WTC11 (cell line): ENCODE measurements at places on chromosomes 12 and 14. TPM values are rescaled to one million over a fixed set of nuclear protein-coding genes. Genes with fewer than 3 reads are reported as not detected.

- H3K27me3 ChIP-seq, result no peaks in the 10 kb centered on the region
- H3K36me3 ChIP-seq, result no peaks in the 10 kb centered on the region
- DNase-seq, result peak; percentile 47
- peak overlapping the region; percentile 83 for H3K27ac ChIP-seq
- H3K4me1 ChIP-seq, result peaks cover 70% of the 10 kb centered on the region
These were observed 22.7 kb downstream of the CMKLR1 start for GRCh38 chr12:108316176-108317086.

DNA sequence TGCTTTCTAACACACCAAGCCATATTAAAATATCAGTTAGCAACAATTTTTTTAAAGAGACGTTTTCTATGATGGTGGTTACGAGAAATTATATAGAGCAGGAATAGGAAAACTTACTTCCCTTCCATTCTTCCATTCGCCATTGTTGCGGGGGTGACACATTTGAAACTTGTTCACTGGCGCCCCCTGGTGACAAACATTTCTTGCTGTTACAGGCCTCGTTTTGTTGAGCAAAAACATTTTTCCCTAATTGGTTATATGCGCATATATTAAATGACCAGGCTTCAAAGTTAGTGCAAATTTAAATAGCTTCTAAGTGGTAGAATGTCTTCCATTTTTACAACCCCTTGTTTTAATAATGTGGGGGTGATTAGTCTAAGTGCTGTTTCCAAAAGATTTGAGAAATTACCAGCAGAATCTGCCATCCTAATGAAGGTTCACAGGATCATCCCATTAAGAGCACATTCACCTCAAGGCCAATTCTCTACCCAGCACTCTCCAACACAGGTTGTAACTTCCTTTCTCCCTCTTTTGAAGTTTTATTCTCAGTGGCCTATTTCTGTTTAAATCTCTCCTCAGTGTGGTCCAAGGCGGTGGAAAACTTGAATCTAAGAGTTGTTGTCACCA lies 1124.7 kb downstream of the FLRT2 start:
- no peaks in the 10 kb centered on the region for H3K27me3 ChIP-seq
- DNase-seq, result peak; percentile 86
- peak overlapping the region; percentile 82 for H3K27ac ChIP-seq
- H3K36me3 ChIP-seq, result no peaks in the 10 kb centered on the region
- H3K4me3 ChIP-seq, result no peak overlapping the region
- H3K4me1 ChIP-seq, result peaks cover 7% of the 10 kb centered on the region

GRCh38 chr12:97568336-97569180 lies 106.0 kb downstream of the RMST start:
- no peaks in the 10 kb centered on the region for H3K27me3 ChIP-seq
- peaks cover 17% of the 10 kb centered on the region for H3K4me1 ChIP-seq
- DNase-seq, result no peak
- H3K27ac ChIP-seq, result no peak overlapping the region
- H3K4me3 ChIP-seq, result no peak overlapping the region
- H3K36me3 ChIP-seq, result peaks cover 31% of the 10 kb centered on the region

- H3K27me3 ChIP-seq, result no peaks in the 10 kb centered on the region; the same call in 1 of the 2 replicates
- peaks cover 26% of the 10 kb centered on the region for H3K4me1 ChIP-seq
- no peak for DNase-seq
- no peak overlapping the region for H3K4me3 ChIP-seq
- H3K27ac ChIP-seq, result no peak overlapping the region
These were observed 68.9 kb upstream of the NCOR2 start for GRCh38 chr12:124636138-124636978.

C1RL gene
- 17.7 to 23.7 TPM (median 22.9 TPM) in 3 replicates for total RNA-seq

DNA sequence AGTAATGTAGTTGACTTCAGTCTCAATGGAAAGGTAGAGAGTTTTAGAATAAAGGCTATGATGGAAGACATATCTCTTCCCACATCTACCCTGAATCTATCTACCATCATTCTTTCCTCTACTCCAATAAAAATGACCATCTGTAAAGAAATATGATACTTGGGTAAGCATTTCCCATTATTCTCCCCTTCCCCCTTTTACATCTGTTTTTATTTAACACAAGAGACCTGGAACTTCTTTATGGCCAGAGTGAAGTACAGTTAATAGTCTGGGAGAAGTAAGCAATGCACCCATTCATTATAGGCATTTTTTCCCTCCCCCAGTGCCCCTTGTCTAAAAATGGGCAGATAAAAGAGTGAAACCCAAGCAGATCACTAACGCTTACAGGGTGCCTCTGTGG lies 6.5 kb downstream of the TPH2 start:
- H3K27ac ChIP-seq, result no peak overlapping the region
- no peaks in the 10 kb centered on the region for H3K27me3 ChIP-seq
- H3K4me1 ChIP-seq, result peaks cover 86% of the 10 kb centered on the region
- no peaks in the 10 kb centered on the region for H3K36me3 ChIP-seq
- DNase-seq, result no peak

RND1 gene
- 7.6 to 9.1 TPM (median 8.5 TPM) in 3 replicates for total RNA-seq

DNA sequence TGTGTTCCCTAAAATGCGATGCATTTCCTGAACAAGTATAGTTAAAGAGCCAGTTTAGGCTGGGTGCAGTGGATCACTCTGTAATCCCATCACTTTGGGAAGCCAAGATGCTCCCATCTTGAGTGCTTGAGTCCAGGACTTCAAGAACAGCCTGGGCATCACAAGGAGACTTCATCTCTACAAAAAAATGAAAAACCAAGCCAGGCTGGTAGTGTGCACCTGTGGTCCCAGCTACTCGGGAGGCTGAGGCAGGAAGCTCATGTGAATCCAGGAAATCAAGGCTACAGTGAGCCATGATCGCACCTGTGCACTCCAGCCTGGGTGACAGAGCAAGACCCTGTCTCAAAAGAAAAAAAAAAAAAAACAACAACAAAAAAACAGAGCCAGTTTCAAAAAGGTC lies 26.3 kb downstream of the HECTD1 start:
- H3K4me1 ChIP-seq, result no peaks in the 10 kb centered on the region
- no peak overlapping the region for H3K4me3 ChIP-seq
- no peak for DNase-seq
- peaks cover 21% of the 10 kb centered on the region for H3K36me3 ChIP-seq

GRCh38 chr14:93012506-93012905 lies 89.6 kb downstream of the CHGA start:
- H3K36me3 ChIP-seq, result peaks cover 6% of the 10 kb centered on the region; the same call in 1 of the 2 replicates
- no peak overlapping the region for H3K27ac ChIP-seq
- no peak for DNase-seq
- no peak overlapping the region for H3K4me3 ChIP-seq
- peaks cover 22% of the 10 kb centered on the region for H3K4me1 ChIP-seq

DNA sequence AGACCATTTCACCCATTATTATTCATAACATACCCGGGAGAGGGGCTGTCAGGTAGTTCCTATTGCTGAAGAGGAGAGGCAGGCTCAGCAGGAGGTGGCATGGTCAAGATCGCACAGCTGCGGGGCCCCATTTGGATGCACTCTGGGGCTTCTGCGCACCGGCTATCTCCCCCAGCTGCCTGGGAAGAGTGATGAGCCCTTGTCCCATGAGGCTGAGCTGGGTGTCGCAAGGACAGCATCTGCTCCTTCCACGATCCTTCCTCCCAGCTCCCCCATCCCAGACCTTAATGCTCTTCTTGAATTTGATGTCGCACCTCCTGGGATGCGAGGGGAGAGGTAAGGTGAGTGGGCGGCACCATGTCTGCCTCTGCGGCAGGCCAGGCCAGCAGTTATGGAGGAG lies 62.6 kb downstream of the SLC24A4 start:
- no peak for DNase-seq
- no peaks in the 10 kb centered on the region for H3K27me3 ChIP-seq
- H3K4me1 ChIP-seq, result peaks cover 54% of the 10 kb centered on the region
- no peak overlapping the region for H3K27ac ChIP-seq

DNA sequence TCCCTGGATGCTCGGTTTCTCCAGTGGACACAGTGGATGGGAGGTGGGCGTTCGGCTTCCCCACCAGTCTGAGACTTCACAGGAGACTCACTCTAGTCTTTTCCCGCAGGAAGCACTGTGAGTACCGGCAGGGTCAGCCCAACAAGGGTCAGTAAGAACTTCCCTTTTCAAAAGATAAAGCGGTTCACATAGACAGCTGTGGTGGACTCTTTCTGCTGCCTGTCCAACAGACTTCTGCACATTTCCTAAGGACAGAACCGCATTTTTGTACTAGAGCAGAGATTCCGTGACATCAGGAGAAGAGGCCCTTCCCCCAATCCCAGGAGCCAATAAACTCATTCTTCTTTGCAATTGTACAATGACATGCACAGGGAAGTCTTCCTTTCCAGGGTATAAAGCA lies 10.4 kb downstream of the LTBR start:
- H3K36me3 ChIP-seq, result no peaks in the 10 kb centered on the region
- DNase-seq, result no peak
- no peak overlapping the region for H3K27ac ChIP-seq
- H3K4me3 ChIP-seq, result no peak overlapping the region

SLC35F4 gene
- not detected in 3 replicates for total RNA-seq

GRCh38 chr12:19712041-19712440 lies 272.7 kb downstream of the AEBP2 start:
- H3K36me3 ChIP-seq, result peaks cover 6% of the 10 kb centered on the region; the same call in 1 of the 2 replicates
- H3K4me1 ChIP-seq, result no peaks in the 10 kb centered on the region
- no peak overlapping the region for H3K4me3 ChIP-seq
- H3K27me3 ChIP-seq, result no peaks in the 10 kb centered on the region
- no peak overlapping the region for H3K27ac ChIP-seq

- no peak overlapping the region for H3K4me3 ChIP-seq
- H3K36me3 ChIP-seq, result peaks cover 49% of the 10 kb centered on the region
- DNase-seq, result no peak
- no peaks in the 10 kb centered on the region for H3K27me3 ChIP-seq
- peaks cover 18% of the 10 kb centered on the region for H3K4me1 ChIP-seq
These were observed 7.0 kb downstream of the PYGL start for GRCh38 chr14:50937325-50937724.

DNA sequence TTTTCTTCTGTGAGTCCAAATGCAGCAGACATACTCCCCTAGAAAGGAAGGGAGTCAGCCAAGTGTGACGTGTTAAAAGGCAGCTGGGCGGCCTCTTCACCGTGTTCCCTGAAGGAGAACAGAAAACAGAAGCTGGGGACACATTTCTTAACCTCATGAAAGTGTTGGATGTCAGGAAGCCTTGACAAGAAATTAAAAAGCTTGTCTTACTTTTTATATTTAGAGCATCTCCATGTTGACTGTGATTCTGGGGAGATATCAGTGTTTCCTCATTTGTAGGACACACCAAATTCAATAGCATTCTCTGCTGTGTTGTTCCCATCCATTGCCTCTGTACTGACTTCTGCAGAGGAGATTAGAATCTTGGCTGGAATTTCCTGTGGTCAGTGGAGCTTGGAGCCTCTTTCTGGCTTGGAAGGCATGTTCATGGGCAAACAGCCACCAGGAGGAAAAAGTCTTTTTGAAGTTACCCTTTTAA lies 93.7 kb downstream of the RMST start:
- H3K4me3 ChIP-seq, result no peak overlapping the region
- no peak for DNase-seq
- H3K36me3 ChIP-seq, result peaks cover 5% of the 10 kb centered on the region; the same call in 1 of the 2 replicates
- peaks cover 79% of the 10 kb centered on the region for H3K4me1 ChIP-seq
- H3K27ac ChIP-seq, result peak overlapping the region; percentile 30; the same call in 1 of the 2 replicates

GRCh38 chr12:13124656-13125505 lies 21.4 kb upstream of the GSG1 start:
- no peak overlapping the region for H3K4me3 ChIP-seq
- H3K4me1 ChIP-seq, result peaks cover 8% of the 10 kb centered on the region
- no peak overlapping the region for H3K27ac ChIP-seq
- no peaks in the 10 kb centered on the region for H3K36me3 ChIP-seq

PTPN21 gene
- total RNA-seq, result 7.5 to 9.4 TPM (median 9.1 TPM) in 3 replicates
